Stimulated activated CD4-positive, alpha-beta T cell treated with anti-CD3 and anti-CD28 coated beads, Interleukin-12 subunit alpha, Interleukin-12 subunit beta, amount 100 ng/mL, for 48 hours (primary cell): ENCODE measurements at places on chromosomes 12 and 14.

- no peak for DNase-seq
These were observed 119.0 kb upstream of the CPSF6 start for GRCh38 chr12:69120354-69120753.

DNA sequence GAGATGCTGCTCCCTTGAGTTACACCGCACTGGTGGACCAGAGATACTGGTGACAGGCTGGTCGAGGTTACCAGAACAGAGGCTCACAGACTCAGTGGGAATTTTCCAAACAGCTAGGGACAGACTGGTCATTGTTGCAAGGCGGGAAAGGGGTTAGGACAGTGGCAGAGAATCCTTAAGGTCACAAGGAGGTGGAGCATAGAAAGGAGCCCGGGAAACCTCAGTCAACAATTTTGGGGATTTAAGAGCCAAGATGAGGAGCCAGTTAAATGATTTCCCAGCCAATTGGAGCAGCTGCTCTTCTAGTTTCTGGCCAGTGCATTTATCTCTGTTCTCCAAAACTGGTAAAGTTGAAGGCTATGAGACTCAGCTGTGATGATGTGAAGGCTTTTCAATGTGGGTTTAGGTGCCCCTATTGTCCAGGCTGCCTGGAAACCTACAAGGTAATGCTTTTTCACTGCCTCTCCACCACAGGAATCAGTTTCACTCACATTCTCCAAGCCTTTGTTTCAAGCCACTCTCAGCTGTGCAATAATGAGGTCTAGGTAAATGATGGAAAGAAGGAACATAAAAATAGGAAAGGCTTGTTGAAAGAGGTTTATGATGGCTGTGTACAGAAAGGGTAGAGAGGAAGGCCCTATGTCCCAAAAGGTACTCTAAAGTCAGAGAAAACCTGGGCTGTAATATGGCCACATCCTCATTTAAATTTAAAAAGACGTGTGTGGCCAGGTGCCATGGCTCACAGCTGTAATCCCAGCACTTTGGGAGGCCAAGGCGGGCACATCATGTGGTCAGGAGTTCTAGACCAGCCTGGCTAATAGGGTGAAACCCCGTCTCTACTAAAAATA lies 7.0 kb upstream of the TNS2 start:
- DNase-seq, result no peak

DNA sequence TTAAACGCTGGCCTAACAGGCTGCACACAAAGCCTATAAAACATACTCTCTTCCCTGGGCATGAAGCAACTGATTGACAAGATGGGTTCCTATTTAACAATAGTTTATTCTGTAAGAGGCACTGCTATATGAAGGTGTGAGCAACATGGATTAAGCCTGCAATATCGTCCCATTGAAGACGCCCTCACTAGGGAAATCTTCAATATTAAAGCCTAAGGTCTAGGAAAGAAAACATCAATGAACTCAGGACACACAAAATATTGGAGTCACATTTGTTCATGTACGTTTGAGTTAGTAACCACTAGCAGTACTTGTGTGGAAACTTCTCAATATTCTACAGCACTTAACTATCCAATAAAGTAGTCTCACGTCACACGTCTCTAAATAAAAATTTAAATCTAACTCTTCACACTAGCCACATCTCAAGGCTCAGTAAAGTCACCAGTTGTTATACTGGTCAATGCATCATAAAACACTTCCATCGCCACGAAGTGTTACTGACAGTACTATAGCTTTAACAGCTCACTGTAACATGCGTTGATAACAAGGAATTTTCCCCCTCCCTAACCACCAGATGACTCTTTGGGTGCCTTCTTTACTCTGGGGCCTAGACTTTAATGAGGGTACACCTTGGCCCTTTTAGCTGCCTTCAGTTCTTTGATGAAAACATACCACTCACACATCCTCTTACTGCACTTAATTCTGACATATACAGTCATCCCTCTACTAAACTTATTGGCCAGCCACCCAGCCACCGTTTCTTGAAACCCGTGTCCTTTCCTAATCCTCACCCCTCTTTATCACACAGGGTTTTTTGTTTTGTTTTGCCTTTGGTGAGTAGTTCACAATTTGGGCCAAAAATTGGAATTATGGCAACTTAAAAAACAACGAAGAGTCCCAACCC lies 50.1 kb upstream of the OR5AU1 start:
- no peak for DNase-seq

DNA sequence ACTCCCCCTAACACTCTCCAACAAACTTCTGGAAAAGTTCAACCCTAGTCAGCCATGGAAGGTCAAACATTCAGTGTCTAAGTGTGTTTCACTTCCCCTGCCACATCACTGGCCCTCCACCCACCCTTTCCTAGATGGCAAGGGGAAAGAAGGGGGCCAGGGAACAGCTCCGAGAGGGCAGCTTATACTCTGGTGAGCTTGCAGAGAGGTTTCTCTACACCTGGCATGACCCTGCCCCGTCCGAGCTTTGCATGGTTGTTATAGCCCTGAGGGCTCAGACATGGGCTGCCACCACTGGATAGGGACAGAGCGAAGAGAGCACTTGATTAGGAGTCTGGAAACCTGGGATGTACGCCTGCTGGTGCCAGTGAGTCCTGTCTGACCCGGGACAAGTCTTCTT lies 4.0 kb downstream of the ACVRL1 start:
- no peak for DNase-seq

GRCh38 chr12:80749456-80749855 lies 32.7 kb downstream of the MYF5 start:
- no peak for DNase-seq

DNA sequence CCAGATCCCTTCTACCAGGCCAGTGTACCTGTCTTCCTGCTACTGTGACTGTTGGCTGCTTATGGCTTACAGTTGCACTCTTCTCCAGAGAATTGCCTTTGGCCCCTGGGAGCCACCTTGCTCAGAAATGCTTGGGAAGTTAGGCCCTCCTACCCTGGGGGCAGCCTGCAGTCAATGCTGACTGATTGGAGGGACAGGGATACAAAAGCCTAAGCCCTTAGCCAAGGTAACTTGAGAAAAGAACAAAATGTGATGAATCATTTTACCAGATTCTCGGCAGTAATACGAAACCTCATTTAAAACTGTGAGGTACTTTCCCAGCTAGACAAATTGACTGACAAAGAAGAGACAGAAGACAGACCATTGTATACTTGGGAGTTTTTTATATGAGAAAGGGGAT lies 47.3 kb downstream of the PTCSC3 start:
- DNase-seq, result no peak

DNA sequence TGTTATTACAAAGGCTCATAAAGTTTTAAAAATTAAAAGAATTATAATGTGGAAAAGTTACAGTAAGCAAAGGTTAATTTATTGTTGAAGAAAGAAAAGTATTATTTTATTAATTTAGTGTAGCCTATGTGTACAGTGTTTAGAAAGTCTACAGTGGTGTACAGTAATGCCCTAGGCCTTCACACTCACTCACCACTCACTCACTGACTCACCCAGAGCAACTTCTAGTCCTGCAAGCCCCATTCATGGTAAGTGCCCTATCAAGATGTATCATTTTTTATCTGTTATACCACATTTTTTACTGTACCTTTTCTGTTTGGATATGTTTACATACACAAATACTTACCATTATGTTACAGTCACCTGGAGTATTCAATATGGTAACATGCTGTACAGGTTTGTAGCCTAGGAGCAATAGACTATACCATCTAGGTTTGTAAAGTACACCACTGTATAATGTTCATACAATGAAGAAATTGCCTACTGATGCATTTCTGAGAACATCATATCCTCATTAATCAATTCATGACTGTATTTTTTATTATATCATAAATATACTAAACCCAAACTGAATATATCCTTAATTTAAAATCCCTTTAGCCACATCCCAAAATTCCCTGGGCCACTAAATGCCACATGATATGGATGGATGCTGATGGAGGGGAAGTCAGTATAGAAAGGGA lies 43.6 kb upstream of the NID2 start:
- no peak for DNase-seq

DNA sequence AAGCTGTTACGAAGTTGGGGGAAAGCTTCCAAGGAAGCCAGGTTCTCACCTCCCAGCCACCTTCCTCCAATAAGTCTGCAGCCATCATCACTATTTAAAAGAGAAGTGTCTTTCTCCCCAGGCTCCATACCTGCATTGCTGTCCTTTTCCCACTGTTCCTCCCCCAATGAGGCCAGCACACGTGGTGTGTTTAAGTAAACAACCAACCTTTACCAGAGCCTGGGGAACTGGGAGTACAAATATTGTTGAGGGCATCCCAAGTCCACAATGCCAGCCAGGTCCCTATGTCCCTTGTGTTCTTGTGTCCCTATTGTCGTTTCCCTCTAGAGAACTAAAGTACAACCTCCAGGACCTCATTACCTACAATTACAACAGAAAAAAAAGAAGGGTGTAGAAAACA lies 49.2 kb upstream of the PNMA1 start:
- no peak for DNase-seq

DNA sequence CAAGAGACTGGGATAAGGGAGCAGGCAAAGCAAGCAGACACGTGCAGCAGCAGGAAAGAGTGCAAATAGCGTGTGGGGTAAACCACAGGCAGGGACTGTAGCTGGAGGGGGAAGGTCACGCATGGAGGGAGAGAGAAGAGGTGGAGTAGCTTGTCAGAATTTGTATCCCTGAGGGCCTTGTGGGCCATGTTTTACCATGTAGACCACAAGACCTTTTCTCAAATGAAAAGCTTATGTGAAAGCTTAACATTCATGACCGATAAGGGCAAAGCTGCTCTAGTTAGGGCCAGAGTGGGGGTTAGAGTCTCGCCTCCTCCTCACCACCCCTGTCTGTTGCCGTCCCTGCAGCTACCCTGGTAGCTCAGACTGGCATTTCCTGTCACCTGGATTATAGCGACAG lies 152.9 kb upstream of the E2F7 start:
- no peak for DNase-seq

DNA sequence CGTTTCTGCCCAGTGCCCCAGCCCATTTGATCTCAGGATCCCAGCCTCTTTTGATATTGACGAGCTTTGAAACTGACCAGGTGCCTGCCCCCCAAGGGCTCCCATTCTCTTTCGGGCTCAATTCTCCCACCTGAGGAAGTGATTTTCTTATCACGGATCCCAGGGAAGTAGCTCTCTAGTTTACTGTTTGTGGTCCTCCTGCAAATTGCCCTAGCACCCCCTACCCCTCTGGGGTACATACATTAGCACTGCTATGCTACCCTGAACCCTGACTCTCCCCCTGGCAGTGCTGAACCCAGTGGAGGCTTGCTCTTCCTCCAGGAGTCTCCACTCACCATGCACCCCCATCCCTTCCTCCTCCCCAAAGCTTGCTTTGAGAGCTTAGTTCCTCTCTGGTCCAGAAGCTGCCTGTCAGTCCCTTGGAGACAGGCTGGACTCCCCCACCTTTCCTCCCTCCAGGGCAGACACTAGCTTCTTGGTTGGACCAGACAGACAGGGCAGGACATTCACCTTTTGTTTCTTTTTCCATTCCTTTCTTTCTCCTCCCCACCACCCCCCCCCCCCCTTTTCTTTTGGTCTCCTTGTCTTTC lies 4.4 kb upstream of the TBX3 start:
- DNase-seq, result no peak
